ENCODE measurements at places on chromosomes 16 and 17. TPM values are rescaled to one million over a fixed set of nuclear protein-coding genes. Genes with fewer than 3 reads are reported as not detected.

DNA sequence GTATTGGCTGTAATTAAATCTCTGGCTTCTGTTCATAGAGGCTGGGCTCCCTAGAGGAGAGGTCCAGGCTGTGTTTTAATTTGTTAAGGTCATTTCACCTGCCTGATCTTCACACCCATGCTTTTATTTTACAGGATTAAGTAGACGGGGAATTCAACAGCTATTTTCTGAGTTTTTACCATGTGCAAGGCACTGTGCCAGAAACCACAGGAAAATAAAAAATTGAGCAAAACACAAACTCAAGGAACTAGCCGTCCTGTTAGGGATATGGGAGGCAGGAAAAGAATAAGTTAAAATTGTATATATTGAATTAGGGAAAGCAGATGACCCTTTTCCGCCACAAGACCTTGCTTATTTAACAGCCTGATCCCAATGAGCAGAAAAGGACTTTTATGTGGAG lies 29.1 kb downstream of the HS3ST3A1 start:
- H3K4me1 ChIP-seq, result no peaks in the 10 kb centered on the region
- no peaks in the 10 kb centered on the region for H3K36me3 ChIP-seq
- no peak overlapping the region for H3K27ac ChIP-seq
- peaks cover 29% of the 10 kb centered on the region for H3K27me3 ChIP-seq

The ZNF629 gene
- 3.2 TPM for total RNA-seq

The TNS4 gene
- total RNA-seq, result 6.3 TPM

The CSH2 gene
- total RNA-seq, result not detected

The DPEP1 gene
- not detected for total RNA-seq

The SNAI3 gene
- total RNA-seq, result 5.2 TPM

The GLIS2 gene
- 0.77 TPM for total RNA-seq

The EXOC3L1 gene
- not detected for total RNA-seq

The UTS2R gene
- total RNA-seq, result not detected

All from activated CD8-positive, alpha-beta T cell treated with anti-CD3 and anti-CD28 coated beads for 36 hours (primary cell).